ENCODE measurements at places on chromosomes 1 and 21.

DNA sequence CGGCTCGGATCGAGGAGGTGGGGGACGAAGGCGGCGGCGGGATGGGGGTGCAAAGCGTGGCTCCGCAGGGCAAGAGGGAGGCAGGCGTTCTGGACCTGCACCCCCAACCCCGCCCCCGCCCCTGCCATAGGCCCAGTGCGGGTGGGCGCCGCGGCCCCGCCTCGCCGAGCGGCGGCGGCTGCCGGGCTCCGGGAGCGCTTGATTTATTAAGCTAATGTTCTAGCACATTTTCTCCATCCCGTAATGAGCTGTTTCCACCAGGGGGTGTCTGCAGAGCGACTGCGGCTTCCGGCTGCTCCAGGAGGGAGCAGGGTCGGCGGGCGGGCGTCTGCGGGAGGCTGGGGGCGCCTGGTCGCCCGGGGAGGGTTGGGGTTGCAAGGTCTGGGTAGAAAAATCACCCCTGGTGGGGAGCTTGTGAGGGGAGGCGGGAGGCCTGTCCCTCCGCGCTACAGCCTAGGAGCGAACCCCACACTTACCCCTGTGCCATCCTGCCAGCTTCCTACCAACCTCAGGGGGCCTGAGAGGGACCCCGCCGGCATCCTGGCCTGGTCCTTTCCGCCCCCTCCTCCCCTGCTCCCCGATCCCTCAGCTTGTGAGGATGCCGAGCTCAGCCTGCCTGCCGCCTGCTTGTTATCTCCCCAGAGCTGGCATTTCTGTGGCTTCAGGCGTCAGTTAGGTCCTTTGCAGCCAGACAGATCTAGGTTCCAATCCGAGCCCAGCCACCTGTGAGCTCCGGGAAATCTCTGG is 48.5 kb upstream of the ACOT11 start:
- DNase-seq, result peak; percentile 27

DNA sequence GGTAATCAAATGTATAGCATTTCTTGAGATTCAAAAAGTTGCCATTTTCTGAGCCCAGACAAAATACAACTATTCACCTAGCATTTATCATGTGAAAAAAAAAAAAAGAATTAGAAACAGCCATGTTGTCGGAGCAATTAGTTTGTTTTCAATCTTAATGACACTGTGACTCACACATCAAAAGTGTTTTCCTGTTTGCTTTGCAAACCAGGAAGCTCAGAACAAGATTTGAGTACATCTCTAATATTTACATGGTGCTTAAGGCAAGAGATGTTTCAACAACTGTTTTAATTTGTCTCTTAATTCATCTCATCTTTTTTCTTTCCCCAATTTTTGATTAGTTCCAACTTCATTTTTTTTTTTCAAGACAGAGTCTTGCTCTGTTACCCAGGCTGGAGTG is 62.5 kb upstream of the CAPZB start:
- no peak for DNase-seq

DNA sequence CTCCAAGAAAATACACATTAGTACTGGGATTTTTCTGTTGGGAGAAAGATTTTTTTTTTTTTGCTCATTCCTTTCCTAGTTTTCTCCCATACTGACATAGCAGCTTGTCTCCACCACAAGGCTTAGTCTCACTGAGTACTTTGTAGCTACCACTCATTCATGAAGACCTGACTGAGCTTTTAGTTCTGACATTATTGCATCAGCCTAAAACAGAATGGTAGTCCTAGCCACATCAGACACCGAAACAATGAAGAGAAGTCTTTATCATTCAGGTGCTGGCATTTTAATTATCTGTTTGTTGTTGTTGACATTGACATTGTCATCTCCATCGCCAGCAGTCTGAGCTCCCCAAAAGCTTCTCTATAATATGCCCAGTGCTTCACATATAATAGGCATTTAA is 21.1 kb upstream of the C1orf21 start:
- DNase-seq, result no peak

GRCh38 chr21:46158666-46159300 is 3.4 kb upstream of the FTCD start:
- no peak for DNase-seq

DNA sequence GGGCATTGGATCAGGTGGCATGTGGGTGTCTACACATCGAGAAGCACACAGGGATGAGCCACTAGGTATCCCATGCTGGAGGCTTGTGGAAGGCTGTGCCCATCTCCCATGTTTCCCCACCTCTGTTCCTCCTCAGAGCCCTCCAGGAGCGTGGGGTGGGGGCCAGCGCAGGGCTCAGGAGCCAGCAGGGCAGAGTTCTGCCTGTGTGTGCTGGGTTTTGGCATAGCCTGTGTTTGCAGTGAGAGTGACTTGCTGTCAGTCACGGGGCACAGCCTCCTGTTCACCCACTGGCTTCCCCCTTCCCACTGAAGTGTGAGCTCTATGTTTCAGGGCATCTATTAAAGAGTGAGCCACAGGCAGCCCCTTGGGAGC is 10.4 kb downstream of the IBA57 start:
- DNase-seq, result no peak

GRCh38 chr1:174239541-174239940 is 80.2 kb downstream of the RABGAP1L start:
- no peak for DNase-seq

GRCh38 chr1:73511038-73511437 is 686.9 kb downstream of the LRRIQ3 start:
- DNase-seq, result no peak

DNA sequence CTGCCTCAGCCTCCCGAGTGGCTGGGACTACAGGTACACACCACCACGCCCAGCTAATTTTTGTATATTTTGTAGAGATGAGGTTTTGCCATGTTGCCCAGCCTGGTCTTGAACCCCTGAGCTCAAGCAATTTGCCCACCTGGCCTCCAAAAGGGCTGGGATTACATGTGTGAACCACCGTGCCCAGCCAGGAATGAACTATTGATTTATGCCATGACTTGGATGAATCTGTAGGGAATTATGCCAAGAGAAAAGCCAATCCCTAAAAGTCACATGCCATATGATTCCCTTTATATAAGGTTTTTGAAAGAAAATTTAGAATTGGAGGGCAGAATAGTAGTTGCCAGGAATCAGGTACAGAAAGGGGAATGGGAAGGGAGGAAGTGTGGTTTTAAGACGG is 19.1 kb upstream of the SLC45A3 start:
- DNase-seq, result no peak

DNA sequence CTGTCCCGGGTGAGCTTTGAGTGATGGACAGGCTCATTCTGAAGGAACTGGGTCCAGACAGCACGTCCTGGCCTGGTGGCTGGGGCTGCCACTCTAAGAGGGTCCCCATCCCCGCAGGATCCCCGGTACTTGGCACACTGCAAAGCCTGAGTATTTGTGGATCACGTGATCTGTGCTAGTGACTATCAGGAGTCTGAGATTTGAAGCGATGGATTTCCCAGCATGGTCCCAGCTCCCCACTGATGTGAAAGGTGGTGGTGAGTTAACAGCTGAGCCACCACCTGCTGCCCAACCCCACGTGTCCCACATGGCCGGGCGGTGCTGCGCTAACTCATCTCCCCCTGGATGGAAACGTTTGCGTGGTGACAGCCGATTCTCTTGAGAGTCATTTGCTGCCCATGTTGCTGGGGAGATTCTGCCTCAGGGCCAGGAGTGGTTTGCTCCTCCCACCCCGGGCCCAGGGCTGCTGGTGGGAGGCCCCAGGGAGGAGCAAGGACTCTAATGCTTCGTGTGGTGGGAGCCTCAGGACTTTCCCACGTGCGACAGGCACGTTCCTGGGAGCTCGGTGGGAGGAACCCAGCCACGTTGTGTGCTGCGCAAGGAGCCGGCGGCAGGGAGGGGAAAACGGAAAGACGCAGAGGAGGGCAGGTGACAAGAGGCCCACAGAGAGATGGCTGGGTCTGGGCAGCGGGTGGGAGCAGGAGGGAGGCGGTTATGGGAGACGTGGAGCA is 15.1 kb downstream of the FAAP20 start:
- peak; percentile 62 for DNase-seq

DNA sequence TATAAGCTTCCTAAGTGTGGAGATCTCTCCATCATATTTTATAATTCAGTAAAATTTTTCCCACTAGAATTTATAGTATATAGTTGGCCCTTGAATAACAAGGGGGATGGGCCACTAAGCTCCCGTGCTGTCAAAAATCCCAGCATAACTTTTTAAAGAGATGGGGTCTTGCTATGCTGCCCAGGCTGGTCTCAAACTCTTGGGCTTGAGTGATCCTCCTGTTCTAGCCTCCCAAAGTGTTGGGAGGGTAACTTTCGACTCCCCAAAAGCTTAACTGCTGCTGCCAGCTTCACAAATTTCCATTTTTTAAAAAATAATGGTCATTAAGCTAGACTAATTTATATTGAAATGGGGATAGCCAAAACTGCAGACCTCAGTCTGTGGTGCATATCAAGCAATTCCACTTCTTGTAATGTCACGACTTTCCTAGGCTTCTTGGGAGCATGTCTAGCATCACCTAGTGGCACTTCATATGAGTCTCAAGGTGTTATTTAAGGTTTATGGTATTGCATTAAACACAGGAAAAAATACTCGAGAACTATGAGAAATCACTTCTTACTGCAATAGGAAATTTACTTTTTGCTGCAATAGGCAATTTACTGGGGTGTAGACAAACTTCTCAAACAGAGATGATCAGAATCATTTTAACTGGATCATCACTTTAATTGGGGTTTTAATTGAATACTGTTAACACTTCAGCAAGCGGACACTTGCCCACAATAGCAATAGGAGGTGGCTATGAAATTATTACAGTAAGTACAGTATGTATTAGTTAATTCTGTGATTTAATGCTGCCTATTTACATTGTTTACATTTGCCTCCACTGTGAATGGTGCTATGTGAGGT is 19.3 kb upstream of the ACTA1 start:
- no peak for DNase-seq

DNA sequence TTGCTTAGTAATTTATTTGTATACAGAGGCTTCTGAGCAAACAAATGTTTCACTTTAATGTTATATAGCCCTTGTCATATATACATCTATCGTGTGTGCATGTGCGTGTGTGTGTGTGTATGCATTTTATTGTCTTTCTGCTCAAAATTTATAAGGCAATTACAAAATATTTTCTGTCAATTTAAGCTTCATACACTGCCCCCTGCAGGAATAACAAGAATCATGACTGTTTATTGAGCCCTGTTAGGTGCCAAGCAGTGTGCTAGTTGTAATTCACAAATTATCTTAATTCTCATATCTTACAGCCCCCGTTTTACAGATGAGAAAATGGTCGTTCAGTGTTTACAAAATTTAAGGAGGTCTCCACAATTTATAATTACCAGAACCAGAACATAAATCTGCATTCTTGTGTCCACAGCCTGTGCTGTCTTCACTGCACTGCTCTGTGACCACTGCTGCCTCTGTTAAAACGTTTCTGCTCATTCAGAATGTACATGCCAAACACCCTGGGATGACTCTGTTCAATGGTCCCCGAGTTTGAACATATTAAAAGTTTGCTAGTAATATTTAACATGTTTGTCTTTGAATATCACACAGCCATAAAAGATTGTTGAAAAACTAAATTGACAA is 181.3 kb downstream of the ATP6V1G3 start:
- DNase-seq, result no peak

DNA sequence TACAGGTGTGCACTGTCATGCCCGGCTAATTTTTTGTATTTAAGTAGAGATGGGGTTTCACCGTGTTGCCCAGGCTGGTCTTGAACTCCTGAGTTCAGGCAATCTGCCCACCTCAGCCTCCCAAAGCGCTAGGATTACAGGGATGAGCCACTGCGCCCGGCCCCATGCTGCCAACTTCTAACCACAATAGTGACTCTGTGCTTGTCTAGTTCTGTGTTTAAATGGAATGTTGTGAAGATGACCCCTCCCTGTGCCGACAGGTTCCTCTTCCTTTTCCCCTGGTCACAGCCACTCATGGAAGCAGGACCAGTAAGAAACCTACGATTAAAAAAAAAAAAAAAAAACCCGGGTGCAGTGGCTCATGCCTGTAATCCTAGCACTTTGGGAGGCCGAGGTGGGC is 4.7 kb downstream of the MAP1LC3C start:
- DNase-seq, result no peak

DNA sequence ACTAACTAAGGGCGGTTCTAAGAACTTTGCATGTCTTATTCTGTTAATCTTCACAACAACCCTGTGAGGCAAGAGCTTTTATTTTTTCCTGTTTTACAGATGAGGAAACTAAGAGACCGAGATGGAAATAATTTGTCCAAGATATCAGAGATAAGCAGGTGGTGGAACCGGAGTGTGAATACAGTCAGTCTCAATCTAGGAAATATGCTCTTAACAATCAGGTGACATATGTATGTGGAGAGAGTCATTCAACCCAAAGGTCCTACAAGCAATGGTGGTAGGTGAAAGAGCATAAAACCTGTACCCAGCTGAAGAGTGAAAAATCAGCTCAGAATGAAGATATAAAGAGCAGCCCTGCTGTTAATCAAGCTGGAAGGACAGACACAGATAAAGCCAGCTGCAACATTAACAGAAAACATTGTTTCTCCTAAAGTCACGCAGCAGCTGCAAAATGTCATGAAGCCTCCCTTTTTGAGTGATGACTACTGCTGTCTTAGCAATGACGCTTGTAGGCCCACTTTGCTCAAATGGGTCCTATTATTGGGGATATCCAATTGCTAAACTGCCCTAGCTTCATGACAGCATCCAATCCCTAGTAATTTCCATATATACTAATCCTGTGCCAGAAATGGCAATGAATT is 30.5 kb upstream of the FCAMR start:
- no peak for DNase-seq

Measured in dorsolateral prefrontal cortex (tissue), 122 donors.